NCI-H1436 treated with DMSO at 0.1 percent for 48 hours (cell line): ENCODE measurements at places on chromosomes 7 and 10.

- no peak for DNase-seq
Measured at GRCh38 chr7:26112203-26112740, 39.7 kb upstream of the NFE2L3 start.

GRCh38 chr7:128017862-128018845, 13.1 kb downstream of the LRRC4 start:
- DNase-seq: no peak

DNA sequence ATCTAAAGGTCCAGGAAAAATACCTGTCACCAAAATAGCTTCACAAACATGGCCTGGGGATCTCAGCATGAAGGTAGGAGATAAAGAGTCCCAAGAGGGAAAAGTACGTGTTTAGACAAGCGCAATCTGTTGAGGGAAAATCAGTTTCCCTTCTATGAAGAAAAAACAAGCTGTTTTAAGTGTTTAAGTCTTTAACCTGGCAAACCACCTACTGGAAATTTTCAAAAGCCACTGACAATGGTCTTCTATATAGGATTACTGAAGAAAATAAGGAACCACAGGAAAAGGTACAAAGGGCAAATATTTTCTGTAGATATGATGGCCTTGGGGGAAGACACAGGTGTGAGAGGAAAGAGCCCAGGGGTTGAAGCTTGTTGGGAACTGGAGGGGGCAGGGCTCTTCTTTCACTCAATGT, 21.2 kb downstream of the ALDH18A1 start:
- no peak for DNase-seq

DNA sequence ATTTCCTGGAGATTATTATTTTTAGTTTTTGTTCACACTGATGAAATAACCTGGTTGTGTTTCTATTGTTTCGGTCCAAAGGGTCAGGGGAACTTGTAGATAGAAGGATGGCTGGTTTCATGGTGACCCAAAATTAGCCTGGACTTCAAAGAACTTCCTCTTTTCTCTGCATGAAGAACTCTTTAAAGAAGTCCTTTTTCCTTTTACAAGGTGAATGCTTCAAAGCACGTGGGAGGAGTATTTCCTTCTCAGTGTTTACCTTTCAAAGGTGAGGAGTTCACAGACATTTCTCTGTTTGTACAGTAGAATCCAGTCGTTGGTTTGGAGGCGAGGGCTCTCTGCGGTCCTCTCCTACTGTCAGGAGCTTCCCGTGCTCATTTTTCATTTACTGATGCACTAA, 561.7 kb downstream of the GATA3 start:
- no peak for DNase-seq
